Progenitor cell of endocrine pancreas (in vitro differentiated cells): ENCODE measurements at places on chromosomes 3 and 15. TPM values are rescaled to one million over a fixed set of nuclear protein-coding genes. Genes with fewer than 3 reads are reported as not detected.

DNA sequence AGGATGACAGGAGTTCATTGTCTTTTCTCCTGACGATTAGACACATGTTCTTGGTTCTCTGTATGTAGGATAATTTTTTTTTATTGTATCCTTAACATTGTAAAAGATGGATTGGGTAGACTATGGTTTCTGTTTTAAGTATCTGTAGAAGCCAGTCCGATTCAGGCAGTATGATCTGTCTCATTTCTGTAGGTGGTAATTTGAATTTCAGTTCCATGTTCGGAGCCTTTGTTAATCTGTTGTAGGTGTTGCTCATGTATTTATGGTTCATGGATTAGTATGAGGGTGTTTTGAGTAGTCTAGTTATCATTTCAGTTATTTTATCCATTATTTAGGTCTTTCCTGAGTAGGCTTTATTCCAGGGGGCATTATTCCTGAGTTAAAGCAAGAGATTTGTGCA lies 32.4 kb upstream of the MME start:
- H3K27ac ChIP-seq, result no peak overlapping the region
- H3K27me3 ChIP-seq, result no peaks in the 10 kb centered on the region
- no peak for DNase-seq

- H3K4me1 ChIP-seq, result peaks cover 32% of the 10 kb centered on the region
- no peaks in the 10 kb centered on the region for H3K27me3 ChIP-seq
- no peak for DNase-seq
- peaks cover 10% of the 10 kb centered on the region for H3K36me3 ChIP-seq
Observed at GRCh38 chr15:80494351-80494751, 90.2 kb downstream of the ARNT2 start.

GRCh38 chr3:190239325-190239724 lies 82.9 kb downstream of the CLDN1 start:
- H3K4me1 ChIP-seq, result peaks cover 2% of the 10 kb centered on the region
- no peak for DNase-seq
- H3K36me3 ChIP-seq, result peaks cover 2% of the 10 kb centered on the region
- no peaks in the 10 kb centered on the region for H3K27me3 ChIP-seq

DNA sequence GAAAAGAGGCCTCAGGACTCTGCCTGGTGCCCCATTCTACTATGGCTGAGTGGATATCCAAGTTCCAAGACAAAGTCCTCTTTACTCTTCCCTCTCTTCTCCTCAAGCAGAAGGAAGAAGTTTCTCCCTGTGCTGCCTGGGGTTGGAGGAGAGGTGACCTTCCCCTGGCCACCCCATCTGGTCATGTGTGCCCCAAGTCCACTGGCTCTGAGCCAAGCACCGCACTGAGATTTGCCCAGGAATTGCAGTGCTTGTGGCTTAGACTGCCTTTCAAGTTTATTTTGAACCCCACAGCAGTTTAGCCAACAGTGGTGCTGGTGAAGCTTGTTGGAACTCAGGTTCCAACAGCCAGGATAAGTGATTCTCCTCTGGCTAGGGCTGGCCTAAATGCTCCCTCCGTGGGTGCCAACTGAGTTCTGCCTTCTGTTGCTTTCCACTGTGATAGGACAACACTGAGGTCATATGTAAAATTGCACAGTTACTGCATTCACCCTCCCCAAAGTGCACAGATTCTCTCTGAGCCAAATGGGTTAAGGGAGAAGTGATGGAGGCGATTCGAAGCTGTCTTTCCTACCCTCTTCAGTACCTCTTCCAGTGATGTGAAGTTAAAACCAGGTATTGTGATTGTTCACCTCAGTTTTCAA lies 69.9 kb downstream of the TMCO5A start:
- H3K4me1 ChIP-seq, result peaks cover 12% of the 10 kb centered on the region
- no peak for DNase-seq
- no peak overlapping the region for H3K27ac ChIP-seq
- H3K27me3 ChIP-seq, result peaks cover 8% of the 10 kb centered on the region
- H3K4me3 ChIP-seq, result no peak overlapping the region
- H3K36me3 ChIP-seq, result peaks cover 3% of the 10 kb centered on the region

DNA sequence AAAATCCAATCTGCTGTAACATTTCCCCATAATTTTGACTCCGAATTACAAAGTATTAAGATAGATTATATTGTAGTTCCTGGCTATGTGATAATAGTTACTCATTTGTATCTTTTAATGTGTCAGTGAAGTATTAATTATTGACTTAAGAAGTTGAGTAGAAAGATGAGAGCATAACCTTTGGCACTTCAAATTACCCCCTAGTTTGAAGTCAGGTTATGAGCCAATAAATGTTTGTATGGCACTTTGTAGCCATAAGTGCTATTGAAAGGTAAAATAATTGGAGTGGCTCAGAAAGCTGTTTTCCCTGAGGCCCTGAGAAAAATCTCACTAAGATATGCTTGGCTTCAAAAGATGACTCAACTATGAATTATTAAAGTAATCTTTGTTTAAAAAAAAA lies 31.0 kb downstream of the IREB2 start:
- no peaks in the 10 kb centered on the region for H3K27me3 ChIP-seq
- H3K27ac ChIP-seq, result no peak overlapping the region
- H3K4me3 ChIP-seq, result no peak overlapping the region
- DNase-seq, result no peak
- H3K4me1 ChIP-seq, result no peaks in the 10 kb centered on the region

DNA sequence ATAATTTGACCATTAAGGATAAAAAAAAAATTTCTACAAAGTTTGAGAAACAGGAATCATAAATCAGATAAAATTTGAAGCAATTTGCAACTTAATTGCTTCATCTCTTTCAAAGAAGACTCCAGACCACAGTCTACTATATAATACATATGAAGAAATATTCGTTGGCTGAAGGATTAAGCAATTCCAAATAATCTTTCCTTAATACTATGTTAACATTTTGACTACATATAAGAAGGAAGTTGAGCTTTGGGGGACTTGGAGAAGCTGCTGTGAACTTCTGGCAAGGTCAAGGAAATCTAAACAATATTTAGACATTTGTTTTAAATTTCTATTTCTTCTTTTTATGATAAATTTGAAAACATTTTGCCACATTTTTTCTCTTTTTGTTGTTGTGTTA lies 13.5 kb upstream of the GABRR3 start:
- no peaks in the 10 kb centered on the region for H3K27me3 ChIP-seq
- H3K4me3 ChIP-seq, result no peak overlapping the region
- no peaks in the 10 kb centered on the region for H3K36me3 ChIP-seq
- H3K27ac ChIP-seq, result no peak overlapping the region

- H3K27me3 ChIP-seq, result no peaks in the 10 kb centered on the region
- DNase-seq, result no peak
- H3K27ac ChIP-seq, result peak overlapping the region; percentile 99
- peak overlapping the region; percentile 95 for H3K4me3 ChIP-seq
- peaks cover 41% of the 10 kb centered on the region for H3K4me1 ChIP-seq
- H3K36me3 ChIP-seq, result peaks cover 4% of the 10 kb centered on the region
Observed at GRCh38 chr3:42804831-42805132, 492 bp upstream of the HIGD1A start.

GRCh38 chr3:185702262-185703225 lies 116.4 kb downstream of the SENP2 start:
- no peaks in the 10 kb centered on the region for H3K27me3 ChIP-seq
- DNase-seq, result no peak
- H3K4me3 ChIP-seq, result no peak overlapping the region
- H3K27ac ChIP-seq, result peak overlapping the region; percentile 90

GRCh38 chr3:43019006-43019809 lies 40.1 kb downstream of the GASK1A start:
- no peak overlapping the region for H3K4me3 ChIP-seq
- DNase-seq, result no peak
- H3K27ac ChIP-seq, result no peak overlapping the region
- H3K27me3 ChIP-seq, result no peaks in the 10 kb centered on the region

DNA sequence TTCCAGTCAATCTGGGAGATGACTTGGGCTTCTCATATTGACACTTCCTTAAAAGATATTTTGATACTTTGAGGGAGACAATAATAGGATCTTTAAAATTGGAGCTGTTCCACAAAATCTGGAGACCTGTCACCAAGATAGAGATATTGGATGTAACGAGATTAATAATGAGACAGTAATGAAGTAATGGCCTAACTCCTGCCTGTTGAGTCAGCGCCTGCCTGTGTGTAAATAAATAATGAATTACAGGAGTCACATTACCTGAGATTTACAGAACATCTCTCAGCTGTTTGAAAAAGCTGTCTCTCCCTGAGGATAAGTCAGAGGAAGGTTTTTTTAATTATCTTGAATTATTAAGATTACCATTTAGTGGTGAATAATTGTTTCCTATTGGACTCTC lies 43.8 kb upstream of the MITF start:
- no peak overlapping the region for H3K4me3 ChIP-seq
- no peak overlapping the region for H3K27ac ChIP-seq
- no peaks in the 10 kb centered on the region for H3K27me3 ChIP-seq
- no peak for DNase-seq
- H3K4me1 ChIP-seq, result peaks cover 7% of the 10 kb centered on the region

DNA sequence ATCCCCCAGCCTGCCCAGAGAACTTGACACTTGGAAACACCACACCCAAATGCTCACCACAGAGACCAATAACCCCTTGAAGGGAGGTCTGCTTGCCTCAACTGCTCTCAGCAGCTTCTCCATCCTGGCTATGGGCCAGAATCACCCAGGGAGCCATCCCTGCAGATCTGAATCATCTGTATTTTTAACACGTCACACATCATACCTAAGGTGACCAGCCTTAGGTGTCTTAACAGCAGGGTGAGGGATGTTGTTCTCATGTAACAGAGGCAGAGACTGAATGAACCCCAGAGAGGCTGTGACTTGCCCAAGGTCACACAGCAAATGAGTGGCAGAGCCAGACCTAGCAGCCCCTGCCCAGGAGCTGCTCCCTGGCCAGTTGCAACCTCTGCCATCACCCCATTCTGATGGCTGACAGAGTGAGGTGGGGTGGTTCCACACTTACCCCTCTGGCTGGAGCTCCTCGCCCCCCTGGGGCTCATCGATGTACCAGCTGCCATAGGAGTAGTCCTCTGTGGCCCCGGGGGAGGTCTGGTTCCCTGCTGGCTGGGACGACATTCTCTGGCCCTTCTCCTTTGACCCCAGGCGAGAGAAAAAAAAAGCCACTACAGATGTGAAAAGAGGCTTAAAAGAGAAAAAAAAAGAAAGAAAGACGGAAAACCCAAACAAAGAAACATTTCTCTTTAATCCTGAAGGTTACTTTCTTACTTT lies 722 bp downstream of the STRA6 start:
- peaks cover 40% of the 10 kb centered on the region for H3K27me3 ChIP-seq
- no peaks in the 10 kb centered on the region for H3K36me3 ChIP-seq
- no peak for DNase-seq
- H3K4me1 ChIP-seq, result peaks cover 15% of the 10 kb centered on the region

DNA sequence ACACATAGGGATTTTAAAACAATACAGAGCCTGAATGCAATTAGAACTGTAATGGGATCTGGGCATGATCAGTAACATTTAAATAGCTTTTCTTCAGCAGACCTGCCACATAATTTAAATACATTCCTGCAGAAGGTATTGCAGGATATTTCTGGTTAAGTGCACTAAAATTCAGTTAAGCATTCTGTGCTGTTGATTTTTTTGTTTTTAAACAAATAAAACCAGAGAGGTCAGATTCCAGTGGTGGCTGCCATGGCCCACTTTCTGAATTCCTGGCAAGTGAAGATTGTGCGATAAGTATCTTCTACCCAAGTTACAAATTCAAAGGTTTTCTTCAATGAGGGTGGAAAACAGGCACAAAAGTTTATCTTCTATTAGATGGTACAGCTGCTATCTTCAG lies 98.7 kb downstream of the RAP2B start:
- H3K36me3 ChIP-seq, result no peaks in the 10 kb centered on the region
- no peak for DNase-seq
- no peak overlapping the region for H3K27ac ChIP-seq
- H3K4me3 ChIP-seq, result no peak overlapping the region

DNA sequence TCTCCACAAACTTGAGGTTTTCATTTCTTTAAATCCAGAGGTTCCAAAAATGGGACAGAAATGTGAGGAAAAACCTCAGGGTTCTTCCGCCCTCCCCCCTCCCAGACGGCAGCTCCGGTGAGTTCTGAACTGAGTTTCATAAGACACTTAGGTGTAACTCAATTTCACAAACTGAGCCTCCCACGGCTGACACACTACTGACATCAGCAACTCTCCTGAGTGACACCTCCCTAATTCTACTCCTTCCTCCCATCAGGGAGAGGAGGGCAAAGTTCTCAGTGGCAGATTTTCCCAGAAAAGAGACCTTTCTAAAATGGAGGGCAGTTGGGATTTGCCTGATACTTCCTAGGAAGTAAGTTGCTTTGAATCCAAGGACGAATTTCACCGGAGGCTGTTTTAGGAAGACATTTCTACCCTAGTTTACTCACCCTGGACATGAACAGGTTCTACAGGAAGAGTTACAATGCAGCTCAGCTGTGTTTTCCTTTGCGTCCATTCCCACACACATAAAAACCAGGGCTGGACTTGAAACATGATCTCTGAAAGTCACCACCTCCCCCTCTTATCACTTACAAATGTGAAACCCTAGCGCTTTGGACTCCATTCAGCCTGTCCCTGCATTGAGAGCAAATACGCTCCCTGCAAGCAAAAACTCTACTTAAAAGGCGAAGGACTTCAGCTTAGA lies 78.1 kb upstream of the LMOD3 start:
- no peak for DNase-seq
- H3K27me3 ChIP-seq, result no peaks in the 10 kb centered on the region
- H3K36me3 ChIP-seq, result peaks cover 12% of the 10 kb centered on the region
- peak overlapping the region; percentile 94 for H3K27ac ChIP-seq
- H3K4me1 ChIP-seq, result peaks cover 43% of the 10 kb centered on the region

- no peaks in the 10 kb centered on the region for H3K4me1 ChIP-seq
- peaks cover 1% of the 10 kb centered on the region for H3K36me3 ChIP-seq
- H3K27me3 ChIP-seq, result no peaks in the 10 kb centered on the region
- H3K27ac ChIP-seq, result no peak overlapping the region
- DNase-seq, result no peak
Observed at GRCh38 chr3:175869404-175869803, 1010.3 kb downstream of the NAALADL2 start.

- H3K4me3 ChIP-seq, result no peak overlapping the region
- H3K27me3 ChIP-seq, result no peaks in the 10 kb centered on the region
- no peak overlapping the region for H3K27ac ChIP-seq
Observed at GRCh38 chr3:26682406-26682805, 59.8 kb downstream of the LRRC3B start.

GRCh38 chr15:61382927-61383326 lies 153.8 kb upstream of the RORA start:
- no peaks in the 10 kb centered on the region for H3K36me3 ChIP-seq
- DNase-seq, result no peak
- no peaks in the 10 kb centered on the region for H3K4me1 ChIP-seq
- H3K27me3 ChIP-seq, result no peaks in the 10 kb centered on the region
- no peak overlapping the region for H3K4me3 ChIP-seq
- H3K27ac ChIP-seq, result no peak overlapping the region

- DNase-seq, result no peak
- no peak overlapping the region for H3K4me3 ChIP-seq
- H3K36me3 ChIP-seq, result peaks cover 10% of the 10 kb centered on the region
- no peaks in the 10 kb centered on the region for H3K27me3 ChIP-seq
- H3K4me1 ChIP-seq, result no peaks in the 10 kb centered on the region
- no peak overlapping the region for H3K27ac ChIP-seq
Observed at GRCh38 chr15:78175330-78175729, 26.2 kb downstream of the IDH3A start.

- peaks cover 9% of the 10 kb centered on the region for H3K4me1 ChIP-seq
- no peak overlapping the region for H3K27ac ChIP-seq
- H3K27me3 ChIP-seq, result peaks cover 10% of the 10 kb centered on the region
- DNase-seq, result no peak
Observed at GRCh38 chr3:140850210-140850955, 91.3 kb upstream of the SLC25A36 start.

GRCh38 chr3:109918740-109919139 lies 581.4 kb upstream of the DPPA4 start:
- H3K27ac ChIP-seq, result no peak overlapping the region
- peaks cover under 1% of the 10 kb centered on the region for H3K4me1 ChIP-seq
- no peak overlapping the region for H3K4me3 ChIP-seq
- no peak for DNase-seq

The PRR20G gene
- total RNA-seq, result not detected in 2 replicates

The SLC28A1 gene
- not detected in 2 replicates for total RNA-seq

The LRRC3B gene
- total RNA-seq, result 0.29 and 0.60 TPM in 2 replicates

The PLSCR2 gene
- 0.44 TPM in 1 of 2 replicates, not detected in the other for total RNA-seq

The ZCWPW2 gene
- total RNA-seq, result 0.81 TPM in 1 of 2 replicates, not detected in the other

The CHRD gene
- total RNA-seq, result 10.2 and 13.0 TPM in 2 replicates

The INAFM2 gene
- 12.9 and 14.9 TPM in 2 replicates for total RNA-seq
